ENCODE measurements at places on chromosomes 16 and 17. TPM values are rescaled to one million over a fixed set of nuclear protein-coding genes. Genes with fewer than 3 reads are reported as not detected.

Gene HSD17B1
- not detected for total RNA-seq

Gene CDRT4
- total RNA-seq = not detected

Gene NTN1
- total RNA-seq = 11.9 TPM

Gene KRT32
- not detected for total RNA-seq

Gene ARSG
- 0.41 TPM for total RNA-seq

Gene MYL11
- not detected for total RNA-seq

Gene KCNJ12
- total RNA-seq = 0.07 TPM

Gene ZC3H7A
- total RNA-seq = 18.8 TPM

Gene EVI2A
- not detected for total RNA-seq

Gene ARL4D
- total RNA-seq = 49.3 TPM

Gene BICDL2
- total RNA-seq = not detected

Gene NLRP1
- total RNA-seq = 6.4 TPM

Gene TEDC2
- 37.3 TPM for total RNA-seq

Gene CES5A
- not detected for total RNA-seq

Gene CRISPLD2
- 0.84 TPM for total RNA-seq

Gene SPOP
- 68.6 TPM for total RNA-seq

Gene TM4SF5
- total RNA-seq = not detected

Gene HSPB9
- total RNA-seq = not detected

Gene OR3A3
- total RNA-seq = not detected

Gene ORMDL3
- 70.3 TPM for total RNA-seq

Gene HOXB5
- total RNA-seq = not detected

Gene HAS3
- total RNA-seq = 35.9 TPM

Gene CDYL2
- 16.9 TPM for total RNA-seq

Gene SLC13A5
- not detected for total RNA-seq

Gene TBC1D28
- not detected for total RNA-seq

Gene CLDN9
- 0.07 TPM for total RNA-seq

Gene AGRP
- not detected for total RNA-seq

Gene ENPP7
- total RNA-seq = not detected
